Neural progenitor cell (in vitro differentiated cells): ENCODE measurements at places on chromosomes 7 and 10. TPM values are rescaled to one million over a fixed set of nuclear protein-coding genes. Genes with fewer than 3 reads are reported as not detected.

TCF7L2 gene
- total RNA-seq: 11.0 and 12.3 TPM in 2 replicates

OR6V1 gene
- not detected in 2 replicates for total RNA-seq

- peak; percentile 3 for DNase-seq
These were observed 76.3 kb downstream of the GLCCI1 start for GRCh38 chr7:8044761-8045430.

TACC2 gene
- total RNA-seq: 10.7 and 20.6 TPM in 2 replicates

TMEM140 gene
- total RNA-seq: not detected in 2 replicates

GJD4 gene
- total RNA-seq: not detected in 2 replicates

DNA sequence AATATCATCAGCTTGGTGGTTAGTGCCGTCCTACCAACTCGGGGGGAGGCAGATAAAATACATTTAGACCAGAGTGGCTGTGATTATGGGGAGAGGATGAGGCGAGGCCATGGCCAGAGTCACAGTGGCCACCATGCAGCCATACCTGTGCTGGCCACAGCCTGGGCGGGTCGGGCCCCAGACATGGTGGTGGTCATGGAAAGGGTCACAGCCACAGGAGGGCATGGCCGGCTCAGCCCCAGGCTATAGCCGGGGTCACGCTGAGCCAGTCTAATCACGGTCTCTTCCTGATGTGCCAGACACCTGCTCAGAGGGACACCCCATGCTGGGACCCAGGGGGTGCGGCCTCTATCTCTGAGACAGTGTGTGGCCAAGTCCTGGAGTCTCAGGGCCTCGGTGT is 10.2 kb downstream of the ADGRA1 start:
- DNase-seq: no peak

- DNase-seq: no peak
These were observed 94.8 kb downstream of the ITIH5 start for GRCh38 chr10:7571981-7572380.

CALML3 gene
- total RNA-seq: not detected in 2 replicates

GARS1 gene
- total RNA-seq: 95.9 and 116 TPM in 2 replicates

DNA sequence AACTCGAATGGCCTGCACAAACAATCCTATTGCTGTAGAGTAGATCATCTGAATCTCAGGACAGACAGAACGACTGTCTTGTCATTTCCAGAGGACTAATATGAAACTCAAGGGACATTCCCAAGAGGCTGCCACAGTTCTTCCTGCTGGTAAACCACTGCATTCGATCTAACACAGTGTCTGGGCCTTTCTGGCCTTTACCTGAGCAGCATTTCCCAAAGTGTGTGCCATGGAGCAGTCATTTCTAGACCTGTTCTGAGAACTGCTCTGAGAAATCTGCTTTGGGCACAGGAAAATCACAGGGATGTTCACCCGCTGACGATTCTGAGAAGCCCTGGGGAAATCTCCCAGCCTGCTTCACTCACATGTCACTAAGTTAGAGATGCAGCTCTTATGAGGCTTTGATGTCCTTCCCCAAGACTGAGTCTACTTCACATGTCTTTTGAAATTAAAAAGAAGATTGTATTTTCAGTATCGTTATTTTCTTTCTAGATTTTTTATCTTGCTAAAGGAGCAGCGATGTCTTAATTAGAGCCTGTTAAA is 18.4 kb downstream of the GPNMB start:
- no peak for DNase-seq

- no peak for DNase-seq
These were observed 224.7 kb downstream of the GLRX3 start for GRCh38 chr10:130360826-130361311.

GRCh38 chr7:120394595-120394994 is 121.6 kb downstream of the KCND2 start:
- no peak for DNase-seq
